ENCODE measurements at places on chromosomes 3 and 15.
A peak's percentile ranks its signal among the peaks of the same experiment; 100 is the strongest.

DNA sequence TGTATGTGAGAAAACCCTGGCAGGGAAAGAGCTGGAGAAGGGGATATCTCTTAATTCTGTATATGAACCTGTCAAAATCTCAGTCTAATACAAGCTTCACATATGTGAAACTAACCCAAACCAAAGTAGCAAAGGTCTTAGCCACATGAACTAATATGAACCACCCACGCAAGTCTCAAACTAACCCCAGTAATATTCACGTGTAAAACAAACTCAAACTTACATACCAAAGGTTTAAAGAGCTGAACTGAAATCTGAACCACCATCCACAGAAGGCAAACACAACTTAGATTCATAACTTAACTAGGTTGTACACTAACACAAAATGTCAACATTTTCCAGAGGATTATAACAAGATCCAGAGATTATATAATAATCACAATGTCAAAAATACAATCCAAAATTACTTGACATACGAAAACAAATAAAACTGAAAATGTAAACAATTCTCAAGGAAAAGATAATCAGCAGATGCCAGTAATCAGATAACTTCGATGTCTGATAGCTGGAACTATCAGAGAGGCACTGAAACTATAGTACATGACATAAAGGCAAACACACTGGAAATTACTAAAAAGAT, 64.1 kb downstream of the VPS13C start:
- no peak for DNase-seq

- peak; percentile 4 for DNase-seq
These were observed 14.5 kb downstream of the RTP3 start for GRCh38 chr3:46512191-46512749.

- no peak for DNase-seq
These were observed 16.2 kb downstream of the DPH6 start for GRCh38 chr15:35529784-35530183.

DNA sequence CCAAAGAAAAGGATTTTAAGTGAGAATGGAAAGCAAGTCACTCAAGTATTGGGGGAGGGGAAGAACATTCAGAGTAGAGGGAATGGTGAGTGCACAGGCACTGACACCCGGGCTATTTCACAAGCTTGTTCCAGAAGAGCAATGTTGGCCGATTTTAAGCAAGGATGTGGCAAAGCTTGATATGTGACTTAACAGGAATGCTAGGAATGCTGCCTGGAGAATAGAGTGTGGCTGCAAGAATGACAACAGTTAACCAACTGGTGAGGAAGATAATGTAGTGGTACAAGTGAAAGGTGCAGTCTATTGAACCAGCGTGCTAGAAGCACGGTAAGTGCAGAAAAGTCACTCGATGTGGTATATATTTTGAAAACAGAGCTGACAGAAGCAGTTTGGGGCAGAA, 6.2 kb upstream of the CCDC80 start:
- DNase-seq = no peak

Measured in brain (organoid and tissue), 16 donors.